ENCODE measurements at places on chromosomes 13 and 19. TPM values are rescaled to one million over a fixed set of nuclear protein-coding genes. Genes with fewer than 3 reads are reported as not detected.

The KLK15 gene
- total RNA-seq, result not detected

The TLE6 gene
- 2.7 TPM for total RNA-seq

The ZIM2 gene
- not detected for total RNA-seq

The ARID3A gene
- total RNA-seq, result 7.3 TPM

The SHISA2 gene
- 36.0 TPM for total RNA-seq

The MADCAM1 gene
- total RNA-seq, result not detected

The DIRAS1 gene
- total RNA-seq, result 2.2 TPM

Data from melanocyte of skin (primary cell).